ENCODE measurements at places on chromosomes 1 and 21. TPM values are rescaled to one million over a fixed set of nuclear protein-coding genes. Genes with fewer than 3 reads are reported as not detected.

Gene KMO
- polyA plus RNA-seq: not detected

Gene MTMR11
- polyA plus RNA-seq: 9.4 TPM

Gene CYP4B1
- polyA plus RNA-seq: not detected

Gene FRRS1
- polyA plus RNA-seq: 2.7 TPM

Gene PHLDA3
- polyA plus RNA-seq: 105 TPM

Gene OPRD1
- 0.07 TPM for polyA plus RNA-seq

Gene COL9A2
- 0.63 TPM for polyA plus RNA-seq

Gene LCE2A
- not detected for polyA plus RNA-seq

Gene GCLM
- 12.3 TPM for polyA plus RNA-seq

Gene MMP23B
- polyA plus RNA-seq: 1.2 TPM

Gene OR2T29
- not detected for polyA plus RNA-seq

Gene PADI4
- not detected for polyA plus RNA-seq

GRCh38 chr1:53553734-53554509 is 94.7 kb downstream of the DMRTB1 start:
- DNase-seq: peak; percentile 17

DNA sequence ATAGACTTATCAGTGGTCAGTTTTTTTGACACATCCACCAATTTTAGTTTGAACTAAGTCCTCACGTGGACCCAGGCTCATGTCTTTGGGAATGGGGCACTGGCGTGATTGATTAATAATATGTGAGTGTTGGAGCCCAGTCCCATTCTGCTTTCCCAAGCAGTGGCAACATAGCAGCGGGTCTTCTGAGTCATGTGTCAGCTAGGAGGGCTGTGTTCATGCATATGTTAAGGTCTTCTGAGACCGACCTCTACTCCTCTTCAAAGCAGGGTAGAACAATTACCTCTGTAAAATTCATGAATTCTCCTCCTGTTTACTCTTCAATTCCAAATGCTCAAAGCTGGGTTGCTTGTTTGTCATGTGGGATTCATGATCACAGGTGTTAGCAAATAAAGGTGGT is 291.3 kb downstream of the CAMTA1 start:
- DNase-seq: no peak

GRCh38 chr1:72281144-72281543 is 1.2 kb downstream of the NEGR1 start:
- DNase-seq: no peak

DNA sequence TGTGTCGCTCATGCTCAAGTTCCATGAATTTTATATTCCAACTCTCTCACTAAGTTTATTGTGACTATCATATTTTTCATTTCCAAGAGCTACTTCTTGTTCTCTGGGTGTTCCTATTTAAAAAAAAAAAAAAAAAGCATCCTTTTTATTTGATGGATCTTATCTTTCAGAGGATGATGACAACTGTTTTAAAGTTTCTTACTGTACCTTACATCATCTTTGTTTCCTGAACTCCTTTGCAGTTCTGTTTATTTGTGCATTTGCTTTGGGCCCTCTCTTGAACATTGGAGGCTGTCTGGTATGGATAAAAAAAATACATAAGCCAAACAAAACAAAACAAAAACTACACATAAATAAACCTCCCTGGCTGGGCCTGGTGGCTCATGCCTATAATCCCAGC is 32.1 kb upstream of the FAM20B start:
- DNase-seq: no peak

- DNase-seq: no peak
Measured at GRCh38 chr1:183913567-183913993, 108.7 kb downstream of the RGL1 start.

DNA sequence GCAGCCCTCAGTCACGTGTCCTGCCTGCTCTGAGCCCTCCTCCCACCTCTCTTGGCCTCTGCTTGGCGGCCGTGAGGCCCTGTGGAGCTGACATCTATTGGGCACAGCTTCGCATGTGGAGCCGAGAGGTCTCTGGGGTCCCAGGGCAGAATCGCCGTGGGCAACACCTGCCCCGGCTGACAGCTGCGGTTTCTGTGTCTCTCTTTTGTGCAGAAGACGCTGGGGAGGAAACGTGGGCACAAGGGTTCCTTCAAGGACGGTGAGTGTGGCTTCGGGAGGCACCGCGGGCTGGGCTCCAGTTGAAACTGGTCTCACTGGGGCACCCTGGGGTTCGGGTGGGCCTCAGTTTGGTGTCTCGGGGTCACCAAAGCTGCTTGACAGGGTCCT is 11.5 kb downstream of the ARHGEF16 start:
- no peak for DNase-seq

GRCh38 chr1:194268839-194269238 is 1082.4 kb upstream of the B3GALT2 start:
- no peak for DNase-seq

GRCh38 chr1:51636764-51637522 is 20.1 kb downstream of the OSBPL9 start:
- no peak for DNase-seq

DNA sequence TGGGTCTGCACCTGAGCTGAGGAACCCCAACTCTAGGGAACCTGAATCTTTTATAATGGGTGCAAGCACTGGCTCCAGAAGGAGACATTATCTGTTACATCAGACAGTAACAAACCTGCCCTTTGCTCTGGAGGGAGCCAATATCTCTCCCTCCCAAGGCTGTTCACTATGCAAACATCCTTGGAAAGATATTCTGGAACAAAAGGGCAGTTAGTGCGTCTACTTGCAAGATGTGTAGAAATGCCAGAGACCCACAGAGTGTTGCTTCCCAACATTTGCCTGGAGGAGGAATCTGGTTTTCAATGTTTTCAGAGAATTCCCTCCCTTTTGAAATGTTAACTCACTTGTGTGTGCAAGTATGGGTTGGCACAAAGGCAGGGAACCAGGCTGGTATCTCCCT is 31.9 kb downstream of the UMODL1 start:
- no peak for DNase-seq

- DNase-seq: no peak
Measured at GRCh38 chr21:18451670-18452069, 48.1 kb upstream of the TMPRSS15 start.

DNA sequence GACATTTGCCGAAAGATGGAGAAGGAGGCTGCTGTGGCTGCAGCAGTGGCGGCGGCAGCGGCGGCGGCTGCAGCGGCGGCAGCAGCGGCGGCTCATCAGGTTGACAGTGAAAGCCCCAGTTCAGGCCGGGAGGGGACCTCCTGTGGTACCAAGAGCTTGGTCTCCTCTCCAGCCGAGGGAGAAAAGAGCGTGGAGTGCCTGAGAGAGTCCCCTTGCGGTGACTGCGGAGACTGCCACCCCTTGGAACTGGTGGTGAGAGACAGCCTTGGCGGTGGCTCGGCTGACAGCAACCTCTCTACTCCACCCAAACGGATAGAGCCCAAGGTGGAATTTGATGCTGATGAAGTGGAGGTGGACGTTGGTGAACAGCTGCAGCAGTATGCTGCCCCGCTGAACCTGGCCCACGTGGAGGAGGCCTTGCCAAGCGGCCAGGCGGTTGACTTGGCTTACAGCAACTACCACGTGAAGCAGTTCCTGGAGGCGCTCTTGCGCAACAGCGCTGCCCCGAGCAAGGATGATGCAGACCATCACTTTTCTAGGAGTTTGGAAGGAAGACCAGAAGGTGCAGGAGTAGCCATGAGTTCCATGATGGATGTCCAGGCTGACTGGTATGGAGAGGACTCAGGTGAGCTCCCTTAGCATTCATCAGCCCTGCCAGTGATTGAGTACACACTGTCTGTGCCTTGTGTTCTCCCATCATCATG is 6.3 kb downstream of the ZBTB8B start:
- no peak for DNase-seq

DNA sequence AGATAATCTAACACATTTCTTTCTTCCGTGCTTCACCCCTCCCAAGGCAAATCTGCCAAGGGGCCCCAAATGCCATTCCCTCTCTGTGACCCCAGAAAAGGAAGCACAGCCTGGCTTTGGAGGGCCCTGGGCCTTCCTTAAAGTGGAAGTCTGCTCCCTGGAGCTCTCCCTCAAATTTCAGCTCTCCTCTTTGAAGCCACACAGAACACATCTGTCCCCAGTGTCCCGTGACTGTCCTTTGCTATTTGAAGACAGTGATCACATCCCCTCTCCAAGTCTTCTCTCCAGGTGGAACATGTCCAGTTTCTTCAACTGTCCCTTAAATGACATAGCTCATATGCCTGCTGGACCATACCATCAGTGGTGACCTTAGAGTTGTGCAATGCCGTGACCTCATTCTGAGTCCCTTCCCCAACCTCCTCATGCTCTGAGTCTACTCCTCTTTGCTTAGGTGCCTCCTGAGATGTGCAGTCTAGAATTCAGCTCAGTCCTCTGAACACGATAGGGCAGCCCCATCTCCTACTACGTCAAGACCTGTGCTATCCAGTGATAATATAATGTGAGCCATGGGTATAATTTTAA is 18.4 kb upstream of the FOXO6 start:
- DNase-seq: no peak

DNA sequence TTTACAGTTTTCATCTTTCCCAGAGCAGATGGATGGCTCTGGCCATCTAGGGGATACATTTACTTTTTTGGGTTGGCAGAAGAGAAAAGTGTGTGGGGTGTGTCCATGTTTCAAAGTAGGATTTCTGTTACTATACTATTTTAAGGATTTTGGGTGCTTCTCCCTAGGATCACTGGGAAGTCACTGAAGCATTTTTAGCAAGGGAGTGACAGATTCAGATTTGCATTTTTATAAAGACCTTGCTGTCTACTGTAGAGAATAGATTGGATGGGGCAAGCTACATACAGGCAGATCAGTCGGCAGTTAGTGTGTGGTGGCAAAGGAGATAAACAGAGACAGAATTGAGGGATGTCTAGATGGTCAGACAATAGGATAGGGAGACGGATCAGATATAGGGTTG is 122.5 kb downstream of the TBX19 start:
- DNase-seq: no peak

- DNase-seq: peak; percentile 50
Measured at GRCh38 chr21:25907573-25908275, 173.0 kb downstream of the GABPA start.

DNA sequence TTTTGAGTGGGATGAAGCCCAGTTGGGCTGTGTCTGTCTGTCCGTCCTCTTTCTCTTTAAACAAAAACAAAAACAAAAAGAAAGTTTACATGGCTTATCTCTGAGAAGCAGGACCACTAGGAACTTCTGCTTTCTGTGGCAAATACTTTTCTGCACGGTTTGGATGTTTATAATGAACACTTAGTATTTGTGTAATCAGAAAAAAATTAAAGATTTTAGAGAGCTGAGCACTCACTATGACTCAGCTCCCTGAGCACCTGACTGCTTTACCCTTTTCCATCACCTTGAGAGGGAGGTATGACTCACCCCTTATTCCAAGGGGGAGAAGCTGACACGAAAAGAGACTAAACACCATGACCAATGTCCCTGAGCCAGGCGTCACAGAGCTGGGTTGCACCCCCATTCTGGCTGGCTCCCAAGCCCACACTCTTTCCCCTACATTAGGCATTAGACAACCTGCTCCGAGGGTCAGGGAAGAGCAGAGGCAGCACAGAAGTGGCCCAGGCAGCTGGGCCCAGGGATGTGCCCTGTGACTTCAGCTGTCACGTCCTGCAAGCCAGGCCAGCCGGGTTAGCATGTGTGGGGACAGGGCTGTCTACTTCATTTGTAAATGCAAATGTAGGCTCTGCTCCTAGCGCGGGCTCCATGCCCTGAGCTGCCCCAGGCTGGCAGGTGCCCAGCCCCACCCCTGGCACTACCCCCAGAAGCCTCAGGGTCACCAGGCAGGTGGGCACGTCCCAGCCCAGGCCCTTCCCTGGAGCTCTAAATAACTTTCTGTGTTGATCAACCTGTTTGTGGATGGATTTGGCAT is 30.4 kb downstream of the RAP1GAP start:
- no peak for DNase-seq

DNA sequence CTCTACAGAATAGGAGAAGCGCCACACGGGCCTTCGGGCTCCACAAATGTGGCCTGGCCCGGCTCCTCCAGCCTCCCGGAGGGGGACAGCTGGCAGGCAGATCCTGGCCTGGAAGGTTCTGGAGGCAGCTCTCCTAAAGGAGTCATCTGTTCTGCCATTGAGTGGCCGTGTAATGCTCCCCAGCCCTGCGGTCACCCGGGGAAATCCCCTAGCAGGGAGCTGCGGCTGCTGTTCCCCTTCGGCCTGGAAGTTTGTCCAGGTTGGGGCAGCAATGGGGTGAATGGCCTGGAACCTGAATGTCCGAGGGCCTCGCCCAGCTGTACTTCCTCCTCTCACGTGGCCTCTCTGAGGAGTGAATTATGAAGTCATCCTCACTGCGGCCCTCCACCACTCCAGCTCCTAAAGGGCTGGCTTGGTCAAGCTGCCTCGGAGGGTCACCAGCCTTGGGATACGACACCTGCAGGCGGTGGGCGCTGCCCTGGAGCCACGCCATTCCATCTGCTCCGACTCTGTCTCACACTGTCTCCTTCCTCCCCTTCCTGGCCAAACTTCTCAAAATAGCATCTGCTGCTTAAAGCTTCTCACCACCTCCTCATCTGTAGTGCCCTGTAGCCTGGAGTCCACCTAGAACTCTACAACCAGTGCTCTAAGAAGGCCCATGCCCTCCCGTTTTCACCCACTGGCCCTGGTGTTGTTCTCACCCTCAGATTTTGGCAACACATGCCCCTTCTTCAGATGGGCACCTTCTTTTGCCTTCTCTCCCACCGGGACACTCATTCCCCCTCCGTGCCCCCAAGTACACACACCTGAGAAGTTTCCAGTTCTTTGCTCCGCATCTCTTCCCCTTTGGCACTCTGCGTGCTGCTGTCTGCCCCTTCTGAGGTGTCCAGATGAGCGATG is 54.4 kb upstream of the TMPRSS2 start:
- no peak for DNase-seq

- DNase-seq: peak; percentile 69
Measured at GRCh38 chr1:229258031-229258756, 12.7 kb upstream of the RAB4A start.

- DNase-seq: no peak
Measured at GRCh38 chr21:34132926-34133325, 59.5 kb downstream of the MRPS6 start.

DNA sequence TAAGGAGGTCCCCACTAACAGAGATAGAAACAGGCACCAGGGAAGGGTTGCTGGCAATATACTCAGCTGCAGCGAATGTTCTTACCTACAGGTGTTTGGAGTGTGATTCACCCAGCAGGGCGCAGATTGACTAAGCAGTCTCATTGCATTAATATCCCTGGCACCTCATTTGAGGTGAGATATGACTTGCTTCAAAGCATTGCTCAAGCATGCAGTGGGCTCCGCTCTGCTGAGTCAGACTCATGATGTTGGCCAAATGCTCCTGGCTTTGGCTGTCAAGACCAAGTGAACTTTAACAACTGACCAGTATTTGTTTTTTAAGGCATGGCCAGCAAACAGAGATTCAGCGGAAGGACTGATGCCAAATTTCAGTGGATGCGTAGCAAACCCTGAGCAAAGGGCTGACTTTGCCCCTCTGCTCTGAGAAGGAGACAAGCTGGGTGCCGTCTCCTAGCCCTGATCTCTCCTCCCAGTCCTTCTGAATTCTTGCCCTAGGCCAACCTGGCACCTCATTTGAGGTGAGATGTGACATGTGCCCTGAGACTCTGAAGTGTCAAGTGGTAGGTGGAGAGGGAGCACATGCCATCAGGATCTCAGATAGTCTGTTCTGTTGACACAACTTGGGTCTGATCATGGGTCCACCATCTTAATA is 187.1 kb upstream of the COA6 start:
- no peak for DNase-seq
